CD4-positive, alpha-beta T cell treated with Interleukin-6 for 4 hours (primary cell): ENCODE measurements at places on chromosomes 6 and 20.

DNA sequence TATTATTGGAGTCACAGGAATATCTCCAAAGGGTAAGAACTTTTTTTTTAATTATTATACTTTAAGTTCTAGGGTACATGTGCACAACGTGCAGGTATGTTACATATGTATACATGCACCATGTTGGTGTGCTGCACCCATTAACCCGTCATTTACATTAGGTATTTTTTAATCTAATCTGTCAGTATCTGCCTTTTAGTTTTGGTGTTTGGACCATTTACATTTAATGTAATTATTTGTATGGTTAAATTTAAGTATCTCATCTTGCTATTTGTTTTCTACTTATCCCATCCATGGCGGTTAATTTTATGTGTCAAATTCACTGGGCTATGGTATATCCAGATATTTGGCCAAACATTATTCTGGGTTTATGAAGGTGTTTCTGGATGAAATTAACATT, 15.4 kb upstream of the OPN5 start:
- DNase-seq: no peak

- DNase-seq: no peak
Observed at GRCh38 chr6:52423971-52424381, 3.8 kb downstream of the EFHC1 start.

DNA sequence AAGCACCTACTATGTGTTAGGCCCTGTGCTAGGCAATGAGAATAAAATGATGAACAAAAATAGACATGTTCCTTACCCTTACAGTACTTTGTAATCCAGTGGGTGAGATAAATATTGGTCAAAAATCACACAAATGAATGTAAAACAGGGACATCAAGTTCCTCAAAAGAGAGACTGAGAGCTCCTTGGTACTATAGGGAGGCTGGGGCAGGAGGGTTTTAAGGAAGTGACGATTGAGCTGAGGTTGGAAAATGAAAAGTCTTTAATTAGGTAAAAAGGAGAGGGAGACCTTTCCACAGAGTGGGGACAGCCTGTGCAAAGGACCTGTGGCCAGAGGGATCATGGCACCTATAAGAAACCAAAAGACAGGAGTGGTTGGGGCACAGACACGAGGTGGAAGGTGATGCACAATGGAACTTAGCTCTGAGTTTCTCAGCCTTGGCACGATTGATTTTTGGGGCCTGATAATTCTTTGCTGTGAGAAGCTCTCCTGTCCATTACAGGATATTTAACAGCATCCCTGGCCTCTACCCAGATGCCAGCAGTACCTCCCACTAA, 140.3 kb downstream of the CEP57L1 start:
- no peak for DNase-seq

DNA sequence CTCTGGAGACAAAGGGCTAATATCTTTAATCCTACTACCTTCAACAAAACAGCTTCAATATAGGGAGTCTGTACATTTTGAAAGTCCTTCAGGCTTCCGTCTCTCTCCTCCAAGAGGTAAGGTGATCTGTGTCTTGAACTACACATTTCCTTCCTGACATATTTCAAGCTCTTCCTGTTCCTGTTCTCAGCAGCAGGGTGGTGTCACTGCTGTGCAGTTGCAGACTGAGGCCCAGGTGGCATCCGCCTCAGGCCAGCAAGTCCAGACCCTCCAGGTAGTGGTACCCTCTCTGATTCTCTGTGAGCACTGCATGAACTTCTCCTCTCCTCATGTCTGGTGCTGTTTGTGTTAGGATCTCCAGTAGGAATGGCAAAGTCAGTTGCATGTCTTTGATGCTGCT, 7.8 kb downstream of the NFYA start:
- DNase-seq: peak; percentile 55

- DNase-seq: no peak
Observed at GRCh38 chr6:104601131-104601651, 258.5 kb downstream of the HACE1 start.

DNA sequence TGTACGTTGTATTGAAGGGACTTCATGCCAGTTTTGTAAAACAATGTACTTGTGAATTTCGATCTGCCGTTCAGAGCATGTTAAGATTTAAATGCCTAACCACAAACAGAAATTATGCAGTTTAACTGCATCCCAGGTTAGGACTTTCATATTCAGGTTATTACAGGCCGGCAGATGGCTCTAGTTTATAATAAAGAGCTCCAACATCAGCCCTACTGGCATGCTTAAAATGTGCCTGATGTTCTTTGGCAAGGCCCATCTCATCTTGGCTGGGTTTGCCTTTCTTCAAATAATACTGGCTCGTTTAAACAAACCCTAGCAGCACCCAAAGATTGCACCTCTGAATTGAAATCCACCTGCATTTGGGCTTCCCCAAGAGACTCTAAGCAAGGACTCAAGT, 169.3 kb upstream of the RIN2 start:
- DNase-seq: no peak

DNA sequence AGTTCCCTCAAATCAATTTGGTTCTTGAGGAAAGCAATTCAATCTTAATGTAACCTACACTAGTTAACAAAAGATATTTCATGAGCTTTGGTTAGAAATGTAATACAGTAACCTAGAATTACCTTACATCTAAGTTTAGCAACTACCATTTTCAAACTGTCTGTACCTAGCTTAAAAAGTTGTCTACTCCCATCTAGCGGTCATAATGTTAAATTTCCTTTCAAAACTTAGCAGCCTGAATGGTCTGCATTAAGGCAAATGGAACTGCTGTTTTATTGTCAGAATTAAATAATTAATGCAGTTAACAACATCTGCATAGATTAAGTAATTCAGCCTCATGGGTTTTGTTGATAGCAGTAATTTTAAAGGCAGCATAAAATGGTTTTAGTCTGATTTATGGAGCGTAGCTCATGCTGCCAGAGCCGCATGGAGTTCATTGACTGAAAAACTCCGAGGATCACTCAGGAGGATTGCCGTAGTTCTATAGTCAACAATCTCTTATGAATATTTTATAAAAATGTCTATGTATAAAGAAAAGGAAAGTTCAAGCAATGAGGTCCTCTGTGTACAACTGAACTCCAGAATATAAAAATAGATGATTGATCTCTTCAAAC, 485.4 kb upstream of the MANEA start:
- DNase-seq: no peak

GRCh38 chr20:58420798-58421496, 31.9 kb downstream of the VAPB start:
- DNase-seq: no peak

GRCh38 chr6:148520109-148520841, 177.6 kb downstream of the SASH1 start:
- no peak for DNase-seq

GRCh38 chr6:81793821-81794475, 41.5 kb upstream of the TENT5A start:
- no peak for DNase-seq

- DNase-seq: no peak
Observed at GRCh38 chr6:1153696-1154245, 158.1 kb upstream of the FOXQ1 start.

- no peak for DNase-seq
Observed at GRCh38 chr6:106536851-106537250, 92.4 kb downstream of the RTN4IP1 start.

GRCh38 chr6:77037439-77037838, 425.9 kb downstream of the HTR1B start:
- no peak for DNase-seq
